Activated CD4-positive, CD25-positive, alpha-beta regulatory T cell treated with anti-CD3 and anti-CD28 coated beads, Interleukin-2, amount 50 U/mL, for 24 hours (primary cell): ENCODE measurements at places on chromosomes 6 and 20.

DNA sequence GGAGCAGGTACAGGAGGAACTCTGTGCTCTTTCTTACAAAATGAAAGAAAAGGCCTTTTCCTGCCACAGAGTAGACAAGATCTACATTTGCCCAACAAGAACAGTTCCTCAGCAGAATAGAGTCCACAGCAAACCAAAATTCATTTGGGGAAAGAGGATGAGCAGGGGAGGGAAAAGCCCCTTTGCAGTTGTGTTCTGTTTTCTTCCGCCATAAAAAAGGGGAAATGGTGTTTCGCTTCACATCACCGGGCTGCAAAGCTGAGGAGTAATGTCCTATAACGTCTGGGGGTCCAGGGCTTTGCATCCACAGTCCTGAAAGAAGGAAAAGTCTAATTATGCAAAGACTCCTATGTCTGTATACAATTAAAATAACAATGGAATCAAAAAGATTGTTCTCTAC lies at the start of gene GPR31:
TSS of gene GPR31 (minus strand) at position 118 of the 400 bp plus-strand sequence. CDS start 149 bp downstream, outside the sequence.
- ATAC-seq, result no peak

DNA sequence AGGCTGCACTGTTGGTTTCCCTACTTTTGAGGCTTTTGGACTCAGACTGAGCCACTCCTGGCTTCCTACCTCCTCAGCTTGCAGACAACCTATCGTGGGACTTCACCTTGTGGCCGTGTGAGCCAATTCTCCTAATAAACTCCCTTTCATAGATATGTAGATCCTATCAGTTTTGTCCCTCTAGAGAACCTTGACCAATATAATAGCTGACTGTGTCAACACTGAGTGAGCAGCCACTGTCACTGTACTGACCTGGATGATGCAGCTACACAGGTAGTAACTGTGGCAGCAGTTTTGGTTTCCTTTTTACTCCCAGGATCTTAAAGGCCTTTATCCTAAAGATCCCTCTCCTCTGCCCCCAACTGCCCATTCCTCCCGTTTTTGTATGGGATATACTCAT lies 70.2 kb downstream of the SLC22A3 start:
- no peak for ATAC-seq

DNA sequence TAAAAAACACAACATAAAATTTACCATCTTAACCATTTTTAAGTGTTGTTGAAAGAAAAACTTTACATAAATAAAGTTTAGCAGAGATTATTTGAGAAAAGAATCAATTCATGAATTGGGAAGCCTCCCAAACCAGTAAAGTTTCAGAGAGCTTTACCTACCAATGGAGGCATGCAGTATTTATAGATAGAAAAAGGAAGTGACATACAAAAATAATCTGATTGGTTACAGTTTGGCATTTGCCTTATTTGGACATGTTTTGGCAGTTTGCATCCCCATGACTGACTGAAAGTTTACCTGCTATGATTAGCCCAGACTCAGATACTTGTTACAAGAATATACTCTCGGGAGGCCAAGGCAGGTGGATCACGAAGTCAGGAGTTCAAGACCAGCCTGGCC lies 3.7 kb upstream of the CMTR1 start:
- no peak for ATAC-seq

DNA sequence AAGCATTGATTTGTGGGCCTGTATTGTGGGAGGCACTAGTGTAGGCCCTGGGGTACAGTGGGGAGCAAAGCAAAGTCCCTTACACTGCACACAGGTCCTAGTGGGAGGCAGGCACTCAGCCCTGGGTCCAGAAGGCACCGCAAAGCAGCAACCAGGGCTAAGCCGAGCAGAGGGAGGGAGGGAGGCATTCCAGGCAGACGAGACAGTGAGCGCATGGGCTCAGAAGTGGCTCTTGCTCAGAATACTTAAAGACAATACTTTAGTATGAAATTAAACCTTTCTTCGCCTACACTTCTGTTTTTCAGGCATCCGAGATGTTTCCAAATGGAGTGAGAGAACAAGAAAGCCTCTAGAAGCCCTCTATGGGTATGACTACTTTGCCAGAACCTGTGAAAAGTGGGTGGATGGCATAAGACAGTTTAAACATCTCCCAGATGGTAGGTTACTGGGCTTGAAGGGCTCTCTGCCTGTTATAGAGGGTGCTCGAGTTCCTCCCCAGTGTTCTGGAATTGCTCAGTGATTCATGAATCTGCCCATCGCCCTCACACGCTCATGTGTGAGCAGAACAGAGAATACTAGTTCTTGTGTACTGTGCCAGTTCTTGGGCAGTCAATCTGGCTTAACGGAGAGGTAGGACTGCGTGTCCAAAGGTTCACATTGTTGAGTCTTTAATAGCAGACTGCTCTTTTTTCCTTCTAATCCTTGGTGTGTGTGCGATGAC lies 18.7 kb downstream of the BPHL start:
- ATAC-seq, result no peak

- ATAC-seq, result no peak
Observed at GRCh38 chr6:14638435-14638905, 520.9 kb downstream of the CD83 start.

DNA sequence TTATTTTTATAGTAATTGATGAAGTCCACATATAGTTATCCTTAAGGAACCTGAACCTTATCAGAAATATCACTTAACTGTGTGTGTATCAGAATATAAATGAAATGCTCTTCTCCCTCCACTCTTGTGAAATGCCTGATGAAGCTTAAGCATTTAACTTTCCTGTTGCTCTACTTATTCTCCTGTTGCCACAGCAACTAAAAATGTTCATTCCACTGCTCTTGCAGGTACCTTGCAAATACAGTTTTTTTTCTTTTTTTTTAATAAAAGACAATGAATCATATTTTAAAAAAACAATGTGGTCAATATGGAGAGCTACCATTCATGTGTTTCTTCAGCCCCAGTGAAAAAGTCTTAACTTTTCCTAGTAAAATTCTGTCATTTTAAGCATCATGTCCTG lies 210.3 kb downstream of the RFPL4B start:
- ATAC-seq, result no peak

DNA sequence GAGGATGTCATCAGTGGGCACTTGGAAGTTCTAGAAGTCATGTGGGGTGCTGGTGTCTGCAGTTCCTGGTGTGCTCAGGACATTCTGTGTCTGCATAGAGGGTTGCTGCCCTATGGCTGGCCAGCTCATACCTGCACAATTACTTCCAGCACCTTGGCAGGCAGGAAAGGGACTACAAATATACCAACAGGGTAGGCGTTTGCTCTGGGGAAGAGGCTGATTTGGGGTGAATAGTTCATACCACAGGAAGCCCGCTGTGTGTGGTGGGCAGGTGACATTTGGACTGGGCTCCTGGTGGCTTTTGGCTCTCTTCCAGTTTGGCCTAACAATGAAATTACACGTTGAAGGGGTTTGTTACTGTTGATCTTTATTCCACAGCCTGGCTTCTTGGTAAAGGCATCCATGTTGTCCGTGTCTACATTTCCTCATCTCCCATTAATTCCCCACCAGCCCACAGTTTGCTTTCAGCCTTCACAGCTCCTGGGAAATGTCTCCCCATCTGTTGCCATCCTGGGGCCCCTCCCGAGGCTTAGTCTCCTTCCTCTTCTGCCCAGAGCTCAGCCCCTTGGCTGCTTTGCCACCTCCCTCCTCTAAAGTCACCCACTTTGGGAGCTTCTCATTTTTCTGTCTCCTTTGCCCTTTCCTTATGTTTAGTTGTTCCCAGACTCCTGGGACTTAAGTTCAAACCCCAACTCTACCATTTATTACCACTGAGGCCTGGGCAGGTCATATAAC lies 88.1 kb downstream of the RSPH3 start:
- peak; percentile 64 for ATAC-seq

GRCh38 chr6:7526755-7527154 lies 14.7 kb upstream of the DSP start:
- no peak for ATAC-seq

DNA sequence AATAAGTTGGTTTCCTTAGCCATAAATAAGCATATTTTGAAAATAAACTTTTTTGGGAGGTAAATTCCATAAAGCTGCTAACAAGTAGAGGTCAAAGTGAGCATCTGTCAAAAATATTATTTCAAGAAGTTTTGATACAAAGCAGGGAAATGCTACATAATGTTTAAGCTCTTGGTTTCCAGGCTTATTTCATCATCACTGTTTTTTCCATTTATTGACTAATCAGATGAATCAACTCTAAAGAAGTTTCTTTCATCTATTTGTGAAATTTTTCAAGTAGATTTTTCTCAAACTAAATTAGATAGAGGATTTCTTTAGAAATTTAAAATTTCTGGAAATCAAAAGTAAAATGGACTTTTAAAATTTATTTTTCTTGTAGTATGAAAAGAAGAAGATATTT lies 89.5 kb upstream of the TBX18 start:
- ATAC-seq, result no peak

GRCh38 chr6:168713839-168714238 lies 272.9 kb downstream of the SMOC2 start:
- no peak for ATAC-seq

GRCh38 chr6:95417856-95418255 lies 159.5 kb upstream of the MANEA start:
- no peak for ATAC-seq

DNA sequence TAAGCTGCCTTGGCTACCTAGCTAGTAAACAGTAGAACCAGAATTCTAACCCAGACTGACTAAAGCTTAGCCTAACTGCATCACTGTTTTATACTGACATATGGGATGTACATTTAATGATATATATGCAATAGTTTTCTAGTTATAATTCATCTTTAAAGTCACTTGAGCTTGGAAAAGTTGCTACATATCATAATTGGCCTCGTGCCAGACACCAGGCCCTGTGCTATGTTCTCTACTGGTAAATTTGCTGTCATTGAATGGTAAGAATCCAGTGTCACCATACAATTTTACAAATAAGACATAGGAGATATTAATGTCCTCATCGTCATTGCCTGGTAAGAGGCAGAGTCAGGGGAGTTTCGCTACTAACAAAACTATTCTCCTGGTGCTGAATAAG lies 396.8 kb downstream of the CDKAL1 start:
- ATAC-seq, result no peak
